ENCODE measurements at places on chromosomes 3 and 15.

GRCh38 chr3:138941259-138941885 is 5.6 kb downstream of the FOXL2 start:
- DNase-seq: peak; percentile 79

DNA sequence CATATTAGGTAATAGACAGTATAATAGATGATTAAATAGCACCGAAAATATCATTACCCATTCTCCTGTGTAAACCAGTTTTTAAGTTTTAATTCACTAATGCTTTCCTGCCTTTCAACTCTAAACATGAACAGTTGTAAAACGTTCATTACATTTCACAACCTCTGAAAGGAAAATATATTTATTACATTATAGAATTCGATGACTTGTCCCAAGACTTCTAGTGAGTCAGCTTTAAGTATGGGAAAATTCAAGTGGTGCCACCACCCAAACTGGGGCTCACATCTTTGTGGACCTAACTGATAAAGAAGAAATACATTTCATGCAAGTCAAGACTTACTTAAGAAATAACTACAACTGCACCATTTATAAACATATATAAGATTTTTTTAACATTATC is 2.0 kb downstream of the TRIM59 start:
- DNase-seq: no peak

DNA sequence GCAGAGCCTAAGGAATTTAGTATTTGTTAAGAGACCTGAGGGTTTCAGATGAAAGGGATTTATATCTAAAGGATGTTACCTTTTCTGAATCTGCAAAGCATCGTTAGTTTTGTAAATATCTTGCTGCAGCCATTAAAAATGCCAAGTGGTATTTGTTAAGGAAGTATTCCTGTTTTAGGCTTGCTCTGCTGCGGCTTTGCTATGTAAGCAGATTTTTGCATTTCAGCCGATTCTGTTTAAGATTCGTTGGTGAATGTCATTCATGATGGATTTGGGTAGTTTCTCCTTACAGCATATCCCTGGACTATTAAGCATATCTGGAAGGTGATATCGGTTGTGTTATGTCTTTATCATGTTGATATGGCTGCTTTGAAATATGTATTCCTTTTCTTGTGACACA is 1.0 kb downstream of the USP8 start:
- DNase-seq: no peak

DNA sequence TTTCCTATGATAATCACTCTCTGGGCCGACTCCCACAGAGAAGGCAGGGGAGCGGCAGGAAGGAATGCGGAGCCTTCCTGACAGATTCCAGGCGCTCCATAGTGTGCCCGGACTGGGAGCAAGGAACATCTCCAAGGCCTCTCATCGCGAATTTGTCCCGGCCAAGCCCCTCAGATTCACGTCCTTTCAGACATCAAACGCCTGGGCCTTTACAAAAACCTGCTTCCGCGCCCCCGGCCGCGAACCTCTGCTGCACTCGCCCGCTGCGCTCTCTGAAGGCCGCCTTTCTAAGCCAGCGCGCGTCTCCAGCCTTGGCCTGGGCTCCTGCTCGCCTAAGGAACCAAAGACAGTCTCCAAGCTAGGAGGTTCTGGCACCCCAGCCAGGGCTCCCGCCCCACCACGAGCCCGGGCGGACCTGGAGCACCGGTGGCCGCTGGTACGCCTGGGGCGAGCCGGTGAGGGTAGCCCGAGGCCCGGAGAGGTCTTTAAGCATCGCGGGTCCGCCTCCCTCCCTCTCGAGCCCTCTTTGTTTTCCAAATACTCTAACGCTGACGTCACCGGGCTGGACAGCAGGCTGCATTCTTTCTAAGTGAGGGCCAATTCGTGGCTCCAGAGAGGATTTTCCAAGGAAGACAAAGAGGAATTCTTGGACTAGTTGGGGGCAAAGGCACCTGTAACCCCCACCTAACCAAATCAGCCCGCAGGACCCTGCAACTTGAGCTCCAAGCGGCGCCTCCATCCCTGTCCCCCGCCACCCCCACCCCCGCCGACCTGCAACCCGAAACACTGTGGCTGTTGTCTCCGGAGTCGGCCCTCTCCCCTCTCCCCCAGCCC is 759 bp downstream of the AMOTL2 start:
- DNase-seq: peak; percentile 79

GRCh38 chr3:50100956-50101845 is 12.5 kb downstream of the RBM5 start:
- DNase-seq: no peak

Measured in mucosa of descending colon (tissue), 3 donors.